ENCODE measurements at places on chromosomes 2 and 18.

GRCh38 chr2:206084870-206085741, 868 bp downstream of the INO80D start:
- DNase-seq, result no peak

DNA sequence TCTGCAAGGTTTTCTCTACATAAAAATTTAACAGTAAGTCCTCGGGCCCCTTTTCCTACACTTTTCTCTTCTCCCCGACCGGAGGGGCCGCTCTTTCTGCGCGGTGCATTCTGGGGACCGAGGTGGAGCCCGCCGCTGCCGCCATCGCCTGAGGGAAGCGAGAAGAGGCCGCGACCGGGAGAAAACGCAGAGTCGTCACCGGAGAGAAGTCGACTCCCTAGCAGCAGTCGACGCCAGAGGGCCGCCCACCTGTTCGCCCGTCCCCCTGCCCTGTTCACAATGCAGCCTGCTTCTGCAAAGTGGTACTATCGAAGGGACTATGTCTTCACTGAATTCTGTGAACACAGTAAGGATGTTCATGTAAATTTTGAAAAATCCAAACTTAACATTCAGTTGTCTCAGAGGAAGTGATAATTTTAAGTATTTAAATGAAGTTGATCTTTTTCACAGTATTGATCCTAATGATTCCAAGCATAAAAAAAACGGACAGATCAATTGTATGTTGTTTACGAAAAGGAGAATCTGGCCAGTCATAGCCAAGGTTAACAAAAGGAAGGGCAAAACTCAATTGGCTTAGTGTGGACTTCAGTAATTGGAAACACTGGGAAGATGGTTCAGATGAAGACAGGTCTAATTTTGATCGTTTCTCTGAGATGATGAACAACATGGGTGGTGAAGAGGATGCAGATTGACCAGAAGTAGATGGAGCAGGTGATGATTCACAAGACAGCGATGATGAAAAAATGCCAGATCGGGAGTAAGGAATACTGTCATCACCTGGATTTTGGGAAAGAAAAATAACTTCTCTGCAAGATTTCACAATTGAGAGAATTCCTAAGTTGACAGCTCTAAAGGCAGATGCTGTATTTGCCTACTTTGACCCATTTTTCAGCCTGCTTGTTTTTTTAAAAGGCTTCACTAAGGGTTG, 55.8 kb downstream of the ASXL2 start:
- DNase-seq, result no peak

GRCh38 chr2:220673151-220673874, 898.8 kb downstream of the EPHA4 start:
- DNase-seq, result no peak

DNA sequence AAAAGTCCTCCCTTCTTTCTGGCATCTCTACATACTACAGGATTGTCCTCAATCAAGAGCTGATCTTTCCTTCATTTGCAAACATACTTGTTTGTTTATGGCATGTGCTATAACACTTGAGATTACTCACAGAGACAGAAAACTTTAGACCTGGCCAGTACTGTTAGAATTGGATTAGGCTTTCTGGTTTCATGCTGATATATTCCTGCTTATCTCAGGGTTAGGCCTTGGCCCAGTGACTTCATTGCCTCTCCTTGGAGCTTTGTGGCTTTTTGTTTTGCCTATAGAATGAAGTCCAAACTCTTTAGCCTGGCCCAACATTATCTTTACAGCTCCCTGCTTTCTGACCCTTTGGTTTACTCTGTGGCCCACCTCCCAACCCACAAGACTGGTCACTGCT, 363.3 kb downstream of the ALK start:
- no peak for DNase-seq

DNA sequence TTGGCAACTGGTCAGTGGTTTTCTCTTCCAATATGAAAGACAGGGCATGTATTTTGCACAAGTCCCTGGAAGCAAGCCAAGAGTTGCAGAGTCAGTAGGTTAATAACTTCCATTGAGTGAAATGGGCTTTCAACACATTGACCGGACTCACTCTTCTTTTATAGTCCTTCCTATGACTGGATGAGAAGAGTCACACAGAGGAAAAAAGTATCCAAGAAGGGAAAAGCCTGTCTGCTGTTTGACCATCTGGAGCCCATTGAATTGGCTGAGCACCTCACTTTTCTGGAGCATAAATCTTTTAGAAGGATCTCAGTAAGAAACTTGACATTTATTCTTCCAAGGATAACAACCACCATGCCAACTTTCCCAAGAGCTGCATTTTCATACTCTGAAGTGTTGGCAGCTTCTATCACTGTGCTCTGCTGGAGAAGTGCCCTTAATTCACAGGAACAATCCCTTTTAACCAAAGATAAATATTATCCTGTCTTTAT, 45.4 kb downstream of the RASGRP3 start:
- DNase-seq, result no peak

GRCh38 chr18:68925268-68925667, 127.4 kb downstream of the CCDC102B start:
- DNase-seq, result no peak

DNA sequence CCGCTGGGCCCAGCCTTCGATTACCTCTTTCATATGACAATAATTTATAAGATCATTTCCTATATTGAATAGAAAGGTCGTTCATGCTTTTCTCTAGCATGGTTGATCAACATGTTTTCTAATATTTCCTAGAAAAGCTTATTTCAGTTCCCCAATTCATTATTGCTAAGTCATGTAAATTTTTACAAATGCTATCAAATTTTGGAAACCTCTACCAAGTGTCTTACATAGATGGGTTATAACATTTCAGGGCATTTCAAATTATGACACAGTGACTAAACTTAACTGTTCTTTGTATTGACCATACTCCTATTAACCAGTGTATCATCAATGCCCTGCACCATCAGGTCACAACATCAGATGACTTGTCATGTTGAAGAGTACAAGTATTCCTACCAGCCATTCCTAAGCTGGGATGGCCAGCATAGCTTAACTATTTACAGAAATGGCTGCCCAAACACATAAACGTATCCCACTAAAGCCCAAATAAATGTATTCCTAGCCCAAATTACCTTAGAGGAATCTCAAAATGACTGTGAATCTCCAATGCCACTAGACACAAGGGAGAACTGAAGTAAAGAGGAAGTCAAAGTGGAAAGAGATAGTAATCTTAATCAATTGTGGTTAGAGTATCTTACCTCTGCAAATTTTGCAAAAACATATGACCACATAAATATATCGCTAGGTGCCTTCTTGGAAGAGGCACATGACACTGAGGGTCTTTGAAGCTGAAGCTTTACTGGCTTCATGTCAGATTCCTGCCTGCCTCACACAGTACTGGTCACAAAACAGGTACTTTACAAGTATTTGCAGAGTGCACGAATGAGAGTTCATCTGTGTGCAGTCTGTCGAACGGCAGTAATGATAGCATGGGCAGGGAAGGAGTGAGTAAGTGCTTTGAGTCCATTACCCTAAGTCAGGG, 87.3 kb upstream of the TLK1 start:
- DNase-seq, result no peak

DNA sequence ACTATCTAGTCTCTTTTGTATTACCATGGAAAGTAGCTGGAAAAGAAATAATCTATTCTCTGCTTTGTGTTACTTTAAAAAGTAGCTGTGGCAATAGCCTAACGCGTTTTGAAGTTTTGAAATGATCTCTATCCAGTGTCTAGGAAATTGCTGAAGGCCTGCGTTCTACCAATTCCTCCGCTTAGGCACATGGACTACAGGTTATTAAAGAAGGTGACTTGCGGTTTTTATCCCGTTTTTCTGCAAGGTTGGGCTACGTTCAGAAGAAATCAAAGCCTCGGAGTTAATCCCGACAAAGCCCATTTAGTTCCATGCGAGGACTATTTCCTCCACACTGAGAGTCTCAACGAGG, 636 bp upstream of the UBXN4 start:
- DNase-seq, result no peak

DNA sequence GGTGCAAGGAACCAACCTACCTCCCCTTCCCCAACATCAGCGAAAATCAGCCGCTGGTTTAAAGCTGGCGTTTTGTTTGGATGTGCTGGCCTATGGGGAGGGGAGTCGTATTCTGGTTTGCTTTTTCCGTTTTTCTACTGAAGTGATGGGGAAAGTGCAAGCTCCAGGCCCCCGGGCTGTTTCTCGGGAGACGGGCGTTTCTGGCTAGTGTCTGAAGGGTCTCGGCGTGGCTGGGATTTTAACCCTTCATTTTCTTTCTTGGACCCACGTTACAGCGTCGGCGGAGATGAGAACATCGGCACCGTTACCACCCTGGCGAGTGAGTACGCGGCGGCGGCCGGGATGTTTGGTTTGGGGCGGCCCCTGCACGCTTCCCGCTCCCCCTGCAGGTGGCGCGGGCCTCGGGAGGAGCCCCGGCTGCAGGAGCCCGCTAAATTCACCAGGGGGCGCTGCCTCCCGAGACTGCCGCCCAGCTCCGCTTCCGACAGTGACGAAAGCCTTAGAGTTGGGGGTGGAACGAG, 70.7 kb downstream of the PLB1 start:
- DNase-seq, result peak; percentile 58

DNA sequence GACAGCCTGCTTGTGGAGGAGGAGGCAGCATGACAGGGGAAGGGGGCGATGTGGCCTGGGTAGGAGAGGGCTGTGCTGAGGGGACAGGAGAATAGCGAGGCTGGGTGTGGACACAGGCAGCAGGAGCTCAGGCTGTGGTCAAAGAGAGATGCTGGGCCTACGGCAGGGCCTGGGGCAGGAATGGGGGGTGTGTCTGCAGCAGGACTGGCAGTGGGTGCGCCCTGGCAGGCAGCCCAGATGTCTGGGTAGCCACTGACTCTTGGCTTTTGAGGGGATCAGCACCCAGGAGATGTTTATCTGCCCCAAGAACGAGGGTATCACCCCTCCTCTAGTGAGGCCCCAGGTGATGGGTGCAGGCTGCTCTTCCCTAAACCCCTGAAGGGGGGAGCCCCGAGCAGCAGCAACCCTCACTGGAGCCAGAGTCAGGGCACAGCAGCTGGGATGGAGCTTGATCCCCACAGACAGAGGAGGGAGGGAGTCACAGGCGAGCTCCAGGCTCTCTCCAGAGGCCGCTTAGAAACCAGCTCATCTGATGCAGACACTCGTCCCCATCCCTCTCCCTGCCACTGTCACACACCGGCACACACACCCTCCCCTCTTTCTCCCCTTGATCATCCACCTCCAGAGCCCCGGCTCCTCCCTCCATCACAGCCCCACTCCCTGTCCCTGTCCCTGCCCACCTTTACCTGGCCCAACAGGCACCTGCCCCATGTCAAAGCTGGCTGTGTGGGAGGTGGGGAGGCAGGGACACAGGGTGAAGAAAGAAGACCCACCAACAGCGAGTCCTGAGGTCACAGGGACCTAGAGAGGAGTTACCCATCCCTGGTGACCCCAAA, 29.8 kb upstream of the TNS1 start:
- DNase-seq, result no peak

- DNase-seq, result no peak
These were observed 31.0 kb downstream of the M1AP start for GRCh38 chr2:74617122-74617521.

DNA sequence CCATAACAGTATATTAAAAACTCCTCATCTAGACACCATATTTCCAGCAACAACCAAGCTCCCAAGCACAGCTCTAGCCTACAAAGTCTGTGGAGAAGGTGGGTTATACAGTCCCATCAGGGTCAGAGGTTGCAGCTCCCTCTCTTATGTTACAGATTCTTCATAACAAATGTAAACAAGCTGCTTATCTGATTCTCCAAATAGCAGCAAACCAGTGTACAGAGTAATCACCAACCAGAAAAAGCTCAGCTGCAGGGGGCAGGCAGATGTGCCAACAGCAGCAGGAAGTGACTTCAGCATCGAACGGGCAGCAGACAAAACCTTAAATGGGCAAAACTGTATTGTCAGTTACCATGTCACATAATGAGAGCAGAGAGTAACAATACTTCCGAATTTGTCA, 52.9 kb upstream of the NABP1 start:
- DNase-seq, result no peak

GRCh38 chr2:112566104-112566503, 18.3 kb upstream of the CHCHD5 start:
- no peak for DNase-seq

- DNase-seq, result no peak
These were observed 107.7 kb downstream of the ACKR3 start for GRCh38 chr2:236677368-236677767.

DNA sequence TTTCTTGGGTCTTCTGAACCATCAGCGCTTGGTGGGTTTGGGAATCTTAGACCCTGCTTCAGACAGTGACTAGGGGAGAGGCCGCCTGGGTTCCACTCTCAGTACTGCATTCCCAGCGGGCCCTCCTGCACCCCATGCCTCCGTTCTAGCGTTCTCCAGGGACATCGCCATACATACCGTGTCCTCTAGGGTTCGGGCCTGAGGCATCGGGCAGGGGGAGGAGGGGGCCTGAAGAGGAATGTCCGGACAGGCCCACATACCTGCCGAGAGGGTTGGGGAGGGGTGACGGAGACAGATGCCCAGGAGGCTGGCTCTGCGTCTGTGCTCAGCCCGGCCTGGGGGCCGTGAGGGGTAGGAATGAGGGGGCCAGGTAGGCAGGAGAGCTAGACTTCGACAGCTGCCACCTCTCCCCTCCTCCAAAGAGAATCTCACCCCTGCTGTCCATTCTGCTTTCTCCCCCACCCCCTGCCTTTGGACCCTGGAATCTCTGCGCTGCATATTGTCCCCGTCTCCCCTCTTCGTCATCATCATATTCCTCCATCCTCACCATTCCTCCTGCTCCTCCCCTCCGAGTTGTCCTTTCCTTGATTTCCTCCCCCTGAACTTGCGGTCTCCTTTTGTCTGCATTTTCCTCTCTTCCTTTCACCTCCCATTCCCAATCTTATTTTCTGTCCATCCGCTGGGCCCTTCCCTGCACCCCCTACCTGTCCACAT, 7.8 kb upstream of the WNT10A start:
- DNase-seq, result no peak

GRCh38 chr18:68703326-68703725, 11.6 kb downstream of the TMX3 start:
- no peak for DNase-seq

GRCh38 chr2:219562049-219563020, 9.0 kb downstream of the OBSL1 start:
- DNase-seq, result no peak

- DNase-seq, result no peak
These were observed 39.3 kb downstream of the RTP5 start for GRCh38 chr2:241908686-241909420.

- no peak for DNase-seq
These were observed 694.1 kb downstream of the ARHGAP15 start for GRCh38 chr2:143823296-143823695.

- DNase-seq, result no peak
These were observed 3.7 kb upstream of the EMILIN2 start for GRCh38 chr18:2843146-2843545.

DNA sequence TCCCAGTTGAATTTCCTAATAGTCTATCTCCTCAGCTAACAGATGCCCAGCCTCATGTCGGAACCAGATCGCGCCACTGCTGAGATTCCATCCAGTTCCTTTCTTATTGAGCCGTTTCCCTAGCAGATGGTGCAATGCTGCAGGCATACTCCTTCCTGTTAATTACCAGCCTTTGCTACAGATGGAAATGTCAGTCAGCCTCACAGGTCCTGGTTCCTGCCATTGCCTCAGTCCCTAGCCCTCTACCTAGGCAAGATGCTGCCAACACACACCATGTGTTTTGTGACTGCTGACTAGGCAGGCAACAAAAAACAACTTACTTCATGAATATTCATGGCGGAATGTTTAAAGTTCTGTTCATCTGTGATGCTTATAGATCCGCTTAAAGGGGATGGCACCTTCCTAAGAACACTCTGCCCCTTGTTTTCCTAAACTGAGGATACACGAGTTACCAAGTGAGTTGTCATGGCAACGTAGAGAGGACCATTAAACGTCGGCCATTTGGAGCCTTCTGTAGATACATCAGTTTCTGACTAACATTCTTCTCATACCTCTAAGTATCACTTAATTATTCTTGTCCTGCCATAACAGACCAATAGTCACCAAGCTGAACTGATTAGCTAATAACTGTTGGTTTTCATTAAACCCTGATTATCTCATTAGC, 749.5 kb downstream of the RNF144A start:
- no peak for DNase-seq

All from NCI-H187 (cell line).